ENCODE measurements at places on chromosomes 3 and 15.

GRCh38 chr3:120645083-120645845 is 36.8 kb downstream of the HGD start:
- no peak for DNase-seq

DNA sequence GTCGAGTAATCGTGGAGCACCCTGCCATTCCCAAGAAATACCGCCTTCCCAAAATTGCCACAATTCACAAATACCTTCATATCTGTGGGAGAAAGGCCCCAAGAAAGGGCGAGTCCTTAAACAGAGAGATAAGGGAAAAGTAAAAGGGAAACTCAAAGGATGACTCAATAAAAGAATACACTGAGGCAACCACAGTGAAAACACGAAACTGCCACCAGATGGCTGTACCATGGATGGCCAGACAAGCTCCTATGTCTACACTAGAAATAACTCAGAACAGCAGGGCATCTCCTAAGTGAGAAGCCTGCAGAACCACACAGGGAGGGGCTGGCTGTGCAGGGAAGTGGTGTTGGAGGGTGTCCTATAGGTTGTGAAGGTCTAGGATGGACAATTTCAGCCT is 25.0 kb downstream of the SRGAP3 start:
- no peak for DNase-seq

GRCh38 chr3:42179110-42179725 is 86.8 kb downstream of the CCK start:
- no peak for DNase-seq

DNA sequence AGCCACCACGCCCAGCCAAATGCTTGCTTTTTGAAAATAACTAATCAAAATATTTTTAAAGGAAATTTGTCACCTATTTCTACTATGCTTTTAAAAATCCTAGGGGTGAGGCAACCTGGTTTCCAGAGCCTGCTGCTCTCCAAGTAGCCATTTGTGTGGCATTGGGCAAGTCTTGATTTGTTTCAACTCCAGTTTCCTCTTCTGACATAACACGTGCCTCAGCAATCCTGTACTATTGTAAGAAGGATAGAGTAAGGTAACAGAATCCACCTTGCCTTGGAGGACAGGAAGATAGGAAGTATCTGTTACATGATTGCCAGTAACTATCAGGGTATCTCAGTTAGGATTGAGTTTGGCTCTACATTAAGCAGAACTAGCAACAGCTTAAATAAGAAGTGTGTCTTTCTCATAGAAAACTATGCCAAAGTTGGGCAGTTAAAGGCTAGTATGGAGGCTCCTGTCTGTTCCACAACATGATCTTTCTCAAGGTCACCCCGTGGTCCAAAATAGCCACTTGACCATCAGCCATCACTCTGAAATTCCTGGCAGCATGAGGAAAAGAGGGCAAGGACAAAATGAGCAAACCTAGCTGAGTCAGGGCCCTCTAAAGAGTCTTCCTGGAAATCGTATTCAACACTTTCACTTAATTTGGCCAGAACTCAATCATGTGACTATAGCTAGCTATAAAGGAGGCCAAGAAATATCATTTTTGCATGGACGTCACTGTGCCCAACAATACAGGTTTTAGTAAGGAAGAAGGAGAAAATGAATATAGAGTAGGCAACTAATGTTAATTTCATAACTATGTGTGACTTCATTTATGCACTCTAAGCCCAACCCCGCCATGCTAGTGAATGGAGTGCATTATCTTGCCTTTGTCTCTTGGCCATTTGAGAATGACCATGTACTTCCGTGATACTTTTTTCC is 66.1 kb downstream of the HMG20A start:
- no peak for DNase-seq

GRCh38 chr3:157103860-157104259 is 56.1 kb downstream of the CCNL1 start:
- no peak for DNase-seq

DNA sequence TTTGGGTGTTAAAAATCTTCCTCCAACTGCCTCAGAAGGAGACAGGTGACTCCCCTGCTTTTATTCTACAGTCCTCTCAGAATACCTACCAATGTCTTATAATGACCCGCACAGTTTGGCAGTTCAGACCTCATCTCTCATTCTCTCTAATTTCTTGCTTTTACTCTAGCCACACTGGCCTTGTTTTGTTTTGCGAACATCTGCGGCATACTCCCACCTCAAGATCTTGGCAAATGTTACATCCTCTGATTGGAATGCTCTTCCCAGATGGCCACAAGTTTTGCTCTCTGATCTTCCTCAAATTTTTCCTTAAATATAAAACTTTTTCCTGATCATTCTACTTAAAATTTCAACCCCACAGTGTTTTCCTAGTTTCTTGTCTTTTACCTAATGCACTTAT is 94.1 kb downstream of the PLSCR2 start:
- DNase-seq = no peak

DNA sequence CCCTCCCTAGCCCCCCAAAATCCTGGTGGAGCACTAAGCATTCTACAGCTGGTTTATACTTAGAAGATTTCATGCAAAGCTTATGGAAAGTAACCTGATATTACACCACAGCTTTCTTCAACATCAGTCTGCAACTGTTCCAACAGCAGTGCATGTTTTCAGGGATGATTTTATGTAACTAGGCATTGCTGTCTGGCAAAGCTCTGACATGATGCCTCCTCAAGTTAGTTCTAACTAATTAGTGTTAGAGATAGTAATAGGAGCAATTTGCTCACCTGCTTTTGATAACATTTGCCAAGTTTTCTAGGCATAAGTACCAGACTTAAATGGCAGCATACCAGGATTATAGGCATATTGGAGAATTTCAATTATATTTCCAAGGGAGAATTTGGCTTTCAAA is 330.3 kb upstream of the SGO1 start:
- no peak for DNase-seq

DNA sequence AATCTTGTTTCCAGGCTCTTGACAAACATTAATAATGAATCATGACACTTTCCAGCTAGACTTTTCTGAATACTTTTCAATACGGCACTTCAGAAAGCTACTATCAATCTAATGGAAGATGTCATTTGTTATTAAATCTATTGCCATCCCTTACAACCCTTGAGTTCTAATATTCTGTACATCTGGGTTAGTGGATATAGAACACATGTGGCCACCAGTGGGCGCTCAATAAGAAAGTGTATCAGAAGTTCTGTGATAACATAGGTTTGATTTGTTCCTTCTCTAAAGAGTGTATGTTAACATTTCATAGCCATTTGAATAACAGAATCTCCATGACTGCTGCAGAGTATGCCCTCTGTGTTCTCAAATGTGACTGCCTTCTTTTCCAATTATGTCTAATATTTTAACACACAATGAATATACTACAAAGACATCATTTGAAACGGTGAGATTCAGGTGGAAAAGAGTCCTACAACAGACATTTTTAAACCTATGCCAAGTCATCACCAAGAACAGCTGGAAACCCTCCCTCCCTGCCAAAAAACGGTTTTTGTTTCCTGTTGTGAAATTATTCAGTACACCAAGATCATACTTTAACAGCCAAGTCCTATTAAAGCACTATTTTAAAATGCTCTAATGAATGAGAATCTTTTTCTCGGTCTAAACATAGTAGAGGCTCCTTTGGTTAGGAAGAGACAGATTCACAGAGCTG is 22.2 kb downstream of the ALDH1A2 start:
- DNase-seq = peak; percentile 21

DNA sequence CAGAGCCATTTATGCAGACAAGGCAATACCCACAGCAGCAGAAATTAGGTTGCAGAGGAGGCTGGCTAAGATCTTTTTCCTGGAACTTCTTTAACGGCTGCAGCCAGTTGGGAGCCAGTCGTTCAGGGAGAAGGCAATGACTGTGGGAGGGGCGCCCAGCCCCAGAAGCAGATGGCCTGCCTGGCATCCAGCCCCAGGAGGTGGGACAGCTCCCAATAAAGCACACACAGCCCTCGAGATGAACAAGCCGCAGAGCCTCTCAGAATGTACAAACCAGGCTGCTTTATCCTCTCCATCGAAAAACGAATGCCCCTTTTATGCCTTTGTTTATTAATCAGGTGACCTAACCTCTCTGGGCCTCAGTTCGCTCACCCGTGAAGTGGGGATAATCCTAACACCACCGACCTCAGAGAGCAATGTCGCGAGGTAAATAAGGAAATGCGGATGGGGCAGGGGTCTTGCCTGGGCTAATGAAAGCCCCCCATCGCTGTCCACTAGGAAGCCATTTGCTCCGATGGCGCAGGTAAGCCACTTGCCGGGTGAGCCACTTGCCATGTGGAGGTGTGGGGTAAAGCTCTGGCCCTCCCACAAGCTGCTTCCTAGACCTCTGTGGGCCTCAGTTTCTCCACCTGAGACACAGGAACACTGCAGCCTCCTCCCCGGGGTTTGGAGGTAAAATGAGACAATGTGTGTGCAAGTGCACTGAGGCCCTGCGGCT is 35.8 kb downstream of the MGLL start:
- DNase-seq = no peak

DNA sequence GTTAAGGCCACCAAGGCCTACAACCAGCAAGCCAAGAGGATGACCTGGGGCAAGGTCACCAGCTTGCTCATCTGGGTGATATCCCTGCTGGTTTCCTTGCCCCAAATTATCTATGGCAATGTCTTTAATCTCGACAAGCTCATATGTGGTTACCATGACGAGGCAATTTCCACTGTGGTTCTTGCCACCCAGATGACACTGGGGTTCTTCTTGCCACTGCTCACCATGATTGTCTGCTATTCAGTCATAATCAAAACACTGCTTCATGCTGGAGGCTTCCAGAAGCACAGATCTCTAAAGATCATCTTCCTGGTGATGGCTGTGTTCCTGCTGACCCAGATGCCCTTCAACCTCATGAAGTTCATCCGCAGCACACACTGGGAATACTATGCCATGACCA is 3.6 kb downstream of the CXCR6 start:
- DNase-seq = no peak

DNA sequence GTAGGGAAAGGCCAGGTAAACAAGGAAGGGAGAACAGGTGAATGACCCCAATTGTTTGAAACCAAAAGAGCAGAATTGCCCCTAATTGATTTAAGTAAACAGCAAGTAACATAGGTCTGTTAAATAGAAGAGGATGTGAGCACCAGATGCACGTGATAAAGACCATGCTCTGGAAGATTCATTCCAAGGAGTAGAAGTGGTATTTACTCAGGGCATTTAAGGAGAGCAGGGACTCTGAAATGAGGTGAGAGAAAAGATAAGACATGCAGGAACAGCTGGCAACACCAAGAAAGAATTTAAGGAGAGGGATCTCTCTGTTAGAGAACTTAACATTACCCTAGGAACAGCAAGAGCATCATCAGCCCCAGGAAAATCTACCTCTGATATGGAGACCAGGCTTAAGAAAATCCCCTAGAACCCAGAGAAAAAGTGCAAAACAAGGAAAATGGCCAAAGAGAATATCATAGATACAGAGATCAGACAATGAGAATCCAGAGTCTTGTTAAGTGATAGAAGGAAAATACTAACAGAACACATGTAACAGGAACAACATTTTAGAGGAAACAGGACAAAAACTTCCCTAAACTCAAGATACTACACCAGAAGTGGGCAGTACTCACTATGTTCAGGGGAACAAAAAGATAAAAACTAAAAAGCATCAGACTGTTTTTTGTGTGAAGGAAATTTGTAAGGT is 6.4 kb downstream of the NUDT16 start:
- DNase-seq = no peak

GRCh38 chr15:101537483-101538080 is 48.1 kb upstream of the PCSK6 start:
- no peak for DNase-seq

DNA sequence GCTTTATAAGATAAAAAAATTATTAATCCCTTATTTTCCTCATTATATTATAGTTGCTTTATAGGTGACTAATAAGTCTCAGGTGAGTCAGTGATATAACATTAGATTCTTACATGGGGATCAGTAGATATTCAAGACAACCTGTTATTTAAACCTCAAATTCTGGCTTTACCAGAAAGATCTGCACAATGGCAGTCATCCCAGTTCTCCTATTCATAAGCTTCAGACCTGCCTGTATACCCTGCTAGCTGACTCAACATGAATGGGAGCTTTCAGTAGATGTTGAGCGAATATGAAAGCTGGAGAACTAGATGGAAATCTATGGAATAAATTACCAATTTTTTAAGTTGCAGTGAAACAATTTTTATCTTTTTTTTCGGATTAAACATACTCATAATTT is 20.5 kb upstream of the CCDC54 start:
- no peak for DNase-seq

GRCh38 chr3:172048599-172048998 is 9.2 kb downstream of the FNDC3B start:
- no peak for DNase-seq

DNA sequence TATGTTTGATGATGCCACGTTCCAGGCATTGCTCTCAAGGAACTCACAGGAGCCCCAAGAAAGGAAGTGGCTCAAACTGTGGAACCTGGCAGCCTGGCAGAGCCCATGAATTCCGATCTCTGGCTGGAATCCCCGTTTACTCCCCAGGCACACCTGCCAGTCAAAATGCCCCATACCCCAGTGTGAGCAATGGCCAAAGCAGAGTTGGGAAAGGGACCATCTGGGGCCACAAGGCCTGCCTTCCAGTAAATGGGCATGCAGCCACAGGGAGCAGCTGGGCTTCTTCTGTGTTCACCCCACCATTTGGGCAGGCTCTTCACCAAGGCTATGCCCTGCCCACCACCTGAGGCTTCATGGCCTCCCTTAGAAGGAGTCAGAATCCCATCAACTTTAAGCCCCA is 257.0 kb upstream of the GOLGA6L4 start:
- no peak for DNase-seq

GRCh38 chr15:88100181-88100580 is 156.4 kb downstream of the NTRK3 start:
- no peak for DNase-seq

DNA sequence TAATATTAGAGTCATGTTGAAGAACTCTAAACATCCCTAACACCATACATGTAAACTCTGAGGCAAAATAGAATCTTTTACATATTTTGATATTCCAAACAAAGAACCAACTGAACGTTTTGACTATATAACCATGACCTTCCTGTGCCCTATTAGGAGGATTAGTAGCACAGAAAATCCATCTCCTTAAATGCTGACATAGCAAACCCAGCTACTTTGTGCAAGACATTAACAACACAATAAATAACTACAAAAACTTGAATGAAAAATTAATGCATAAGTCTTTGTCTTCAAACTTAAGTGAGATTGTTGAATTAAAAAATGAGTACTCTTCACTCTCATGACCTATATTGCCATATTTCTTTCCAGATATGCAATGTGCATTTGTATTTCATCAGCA is 450.0 kb upstream of the PDZRN3 start:
- no peak for DNase-seq

All from CD4-positive, alpha-beta T cell treated with Interleukin-1 beta for 1 hour (primary cell).